Activated gamma-delta T cell treated with anti-CD3 and anti-CD28 coated beads, Interleukin-2, amount 50 U/mL, for 16 hours (primary cell): ENCODE measurements at places on chromosomes 1 and 21.

GRCh38 chr1:235077571-235078479 is 50.8 kb downstream of the TOMM20 start:
- DNase-seq: no peak

DNA sequence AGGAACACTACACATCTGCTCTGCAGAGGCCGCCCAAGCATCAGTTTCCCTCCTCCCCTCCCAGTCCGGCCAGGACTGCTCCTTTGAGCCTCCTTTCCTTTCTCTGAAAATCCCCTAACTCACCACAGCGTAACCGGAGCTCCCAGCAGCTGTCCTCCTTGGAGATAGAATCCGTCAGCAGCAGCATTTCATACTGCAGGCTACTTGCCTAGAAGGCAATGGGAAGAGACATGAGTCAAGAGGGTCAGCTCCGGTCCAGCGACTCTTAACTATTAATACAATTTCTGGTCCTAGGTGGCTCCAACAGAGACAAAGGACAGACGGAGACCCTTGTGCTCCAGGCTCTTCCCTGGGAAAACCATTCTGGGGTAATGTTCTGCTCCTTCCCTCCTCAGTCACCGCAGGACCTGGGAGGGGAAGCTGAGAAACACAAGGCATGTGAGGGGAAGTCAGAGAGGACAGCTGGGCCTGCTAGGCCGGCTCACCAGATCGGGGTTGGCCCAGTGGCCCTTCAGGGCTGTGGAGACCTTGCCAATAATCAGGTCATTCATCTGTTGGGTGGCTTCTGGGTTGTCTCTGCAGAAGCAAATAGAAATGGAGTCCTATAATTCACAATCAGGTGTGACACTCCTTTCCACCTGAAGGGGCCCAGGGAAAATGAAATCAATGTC is 99.7 kb downstream of the UBR4 start:
- no peak for DNase-seq

GRCh38 chr1:100452641-100453040 is 85.3 kb upstream of the GPR88 start:
- no peak for DNase-seq

GRCh38 chr1:241888232-241888631 is 40.2 kb downstream of the EXO1 start:
- DNase-seq: no peak

DNA sequence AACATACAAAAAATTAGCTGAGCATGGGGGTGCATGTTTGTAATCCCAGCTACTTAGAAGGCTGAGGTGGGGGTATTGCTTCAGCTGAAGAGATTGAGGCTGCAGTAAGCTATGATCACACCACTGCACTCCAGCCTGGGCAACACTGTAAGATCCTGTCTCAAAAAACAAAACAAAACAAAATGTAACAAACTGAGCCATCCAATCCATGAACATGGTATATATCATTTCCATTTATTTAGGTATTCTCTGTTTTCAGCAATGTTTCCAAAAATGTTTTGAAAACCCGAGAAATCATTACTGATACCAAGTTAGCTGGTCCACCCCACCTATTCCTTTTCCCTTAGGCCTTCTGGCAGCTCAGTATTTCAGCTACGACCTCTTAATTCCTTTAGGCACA is 18.4 kb downstream of the ATPAF1 start:
- no peak for DNase-seq

- no peak for DNase-seq
Observed at GRCh38 chr21:31221043-31221442, 123.0 kb downstream of the TIAM1 start.

DNA sequence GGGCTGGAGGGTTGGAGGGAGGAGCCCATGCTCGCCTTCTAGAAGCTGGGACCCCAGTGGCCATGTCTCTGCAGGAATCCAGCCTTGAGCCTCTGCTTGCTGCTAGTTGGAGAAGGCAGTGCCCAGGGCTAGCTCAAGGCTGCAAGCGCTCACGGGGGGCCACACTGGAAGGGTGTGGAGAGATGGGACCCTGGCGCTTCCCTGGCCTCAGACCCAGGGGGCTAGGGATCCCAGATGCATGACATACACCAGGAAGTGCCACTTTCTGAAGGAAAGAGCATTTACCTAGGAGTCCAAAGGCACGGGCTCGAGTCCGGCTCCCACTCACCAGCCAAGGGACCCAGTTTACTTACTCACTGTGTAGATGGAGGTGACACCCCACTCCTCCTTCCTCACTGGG is 32.6 kb downstream of the NENF start:
- DNase-seq: no peak

DNA sequence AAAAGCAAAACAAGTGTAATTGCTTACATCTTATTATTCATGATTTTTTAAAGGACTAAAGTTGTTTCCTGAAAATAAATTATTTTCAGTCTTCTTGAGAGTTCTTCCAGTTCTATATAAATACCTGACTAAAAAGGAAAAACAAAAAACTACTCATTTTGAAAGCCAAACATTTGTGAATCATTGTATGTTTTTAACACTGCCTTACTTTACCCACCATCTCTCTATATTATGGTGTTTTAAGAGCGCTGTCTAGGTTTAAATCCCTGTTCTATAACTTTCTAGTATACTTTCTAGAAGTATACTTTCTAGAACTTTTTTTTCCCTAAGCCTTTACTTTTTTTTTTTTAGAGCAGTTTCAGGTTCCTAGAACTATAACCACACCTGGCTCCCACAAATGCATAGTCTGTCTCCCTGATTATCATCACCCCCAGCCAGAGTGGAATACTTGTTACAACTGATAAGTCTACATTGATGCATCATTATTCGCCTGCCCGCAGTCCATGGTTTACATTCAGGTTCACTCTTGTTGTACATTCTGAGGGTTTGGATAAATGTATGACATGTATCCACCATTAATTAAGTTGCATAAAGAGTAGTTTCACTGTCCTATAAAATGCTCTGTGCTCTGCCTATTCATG is 9.8 kb downstream of the RSBN1 start:
- no peak for DNase-seq

- no peak for DNase-seq
Observed at GRCh38 chr1:206435445-206435844, 34.8 kb upstream of the IKBKE start.

- no peak for DNase-seq
Observed at GRCh38 chr1:147712605-147713004, 42.3 kb upstream of the ACP6 start.
